Vagina (tissue), 2 donors: ENCODE measurements at places on chromosomes 3 and 15.

DNA sequence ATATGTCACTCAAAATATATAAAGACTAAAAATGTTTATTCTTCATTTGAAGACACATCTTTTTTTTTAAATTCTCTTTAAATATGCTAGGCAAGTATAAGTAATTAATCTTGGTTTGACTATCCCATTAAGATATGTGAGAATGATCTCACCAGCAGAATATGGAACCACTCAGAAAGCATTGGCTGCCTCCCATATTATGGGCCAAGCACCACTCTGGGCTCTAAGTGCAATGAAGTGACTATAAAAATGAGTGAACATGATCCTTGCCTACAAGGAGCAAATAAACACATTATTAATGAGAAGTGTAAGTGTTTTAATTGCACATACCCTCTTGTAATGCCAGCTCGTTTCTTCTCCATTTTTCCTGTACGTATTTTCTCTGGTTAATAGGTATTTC lies 328.5 kb downstream of the NAALADL2 start:
- H3K27me3 ChIP-seq = no peaks in the 10 kb centered on the region
- DNase-seq = no peak
- no peak overlapping the region for H3K27ac ChIP-seq
- no peaks in the 10 kb centered on the region for H3K36me3 ChIP-seq

GRCh38 chr3:61371123-61371522 lies 119.9 kb upstream of the FHIT start:
- H3K36me3 ChIP-seq = no peaks in the 10 kb centered on the region
- no peak overlapping the region for H3K4me3 ChIP-seq
- H3K27ac ChIP-seq = no peak overlapping the region
- H3K27me3 ChIP-seq = no peaks in the 10 kb centered on the region

- no peak for DNase-seq
- H3K27ac ChIP-seq = no peak overlapping the region
- H3K4me1 ChIP-seq = peaks cover 5% of the 10 kb centered on the region
- no peaks in the 10 kb centered on the region for H3K36me3 ChIP-seq
- H3K27me3 ChIP-seq = no peaks in the 10 kb centered on the region
These were observed 18.5 kb upstream of the VPS39 start for GRCh38 chr15:42226648-42227047.

DNA sequence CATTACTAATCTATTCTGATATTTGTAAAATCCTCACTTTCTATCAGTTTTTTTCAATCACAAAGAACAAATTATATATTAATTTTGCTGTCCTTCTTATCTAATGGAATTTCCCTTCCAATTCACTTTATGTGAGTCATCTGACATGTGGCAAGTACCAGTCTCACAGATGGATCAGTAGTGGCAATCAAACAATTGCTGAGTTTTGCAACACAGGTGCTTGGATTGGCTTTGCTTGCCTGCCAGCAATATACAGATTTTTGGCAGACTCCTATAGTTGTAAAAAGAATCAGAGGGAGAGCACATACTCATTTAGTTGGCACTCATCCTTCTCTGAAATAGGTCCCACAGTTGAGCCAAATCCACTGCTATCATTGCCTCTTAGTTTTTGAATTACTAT lies 83.7 kb downstream of the BCHE start:
- DNase-seq = no peak
- H3K4me1 ChIP-seq = no peaks in the 10 kb centered on the region
- no peaks in the 10 kb centered on the region for H3K27me3 ChIP-seq
- H3K27ac ChIP-seq = no peak overlapping the region
- no peak overlapping the region for H3K4me3 ChIP-seq

GRCh38 chr15:67607959-67608637 lies 65.6 kb downstream of the MAP2K5 start:
- no peak overlapping the region for H3K27ac ChIP-seq
- no peaks in the 10 kb centered on the region for H3K27me3 ChIP-seq
- no peaks in the 10 kb centered on the region for H3K4me1 ChIP-seq
- no peak overlapping the region for H3K4me3 ChIP-seq
- no peak for DNase-seq

- no peak overlapping the region for H3K27ac ChIP-seq
- no peak for DNase-seq
- no peak overlapping the region for H3K4me3 ChIP-seq
- no peaks in the 10 kb centered on the region for H3K4me1 ChIP-seq
- H3K27me3 ChIP-seq = no peaks in the 10 kb centered on the region
These were observed 246.1 kb upstream of the KCNH8 start for GRCh38 chr3:18902081-18902793.

DNA sequence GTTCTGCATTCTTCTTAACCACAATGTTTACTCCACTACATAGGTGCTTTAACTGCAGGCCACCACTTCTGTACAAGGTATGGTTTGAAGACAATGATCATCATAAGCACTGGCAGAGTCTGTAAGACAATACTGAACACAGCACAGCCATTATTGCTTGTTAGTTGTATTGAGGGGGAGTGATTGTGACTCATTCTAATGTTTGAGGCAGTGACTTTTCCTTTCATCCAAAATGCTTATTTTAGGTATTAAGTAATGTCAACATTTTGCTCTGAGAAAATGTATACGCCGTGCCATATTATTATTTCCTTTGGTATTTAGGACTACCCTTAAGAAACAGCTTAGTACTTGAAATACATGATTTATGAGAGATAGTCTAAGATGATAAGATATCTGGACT lies 618.2 kb upstream of the ZNF717 start:
- no peaks in the 10 kb centered on the region for H3K27me3 ChIP-seq
- no peak overlapping the region for H3K27ac ChIP-seq
- no peak for DNase-seq
- H3K4me1 ChIP-seq = no peaks in the 10 kb centered on the region
- H3K36me3 ChIP-seq = no peaks in the 10 kb centered on the region

DNA sequence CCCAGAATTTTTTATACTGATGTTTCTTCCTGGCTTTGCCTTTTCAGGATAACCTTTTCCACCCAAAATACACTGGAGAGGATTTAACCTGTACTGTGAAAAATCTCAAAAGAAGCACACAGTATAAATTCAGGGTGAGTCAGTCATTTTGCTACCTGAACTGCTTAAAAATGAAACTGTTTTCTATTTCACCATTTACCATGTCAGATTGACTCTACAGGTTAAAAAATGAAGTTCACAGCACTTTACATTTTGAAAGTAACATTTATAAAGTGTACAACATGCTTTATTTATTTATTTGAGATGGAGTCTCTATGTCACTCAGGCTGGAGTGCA lies 115.2 kb downstream of the GHSR start:
- peaks cover 37% of the 10 kb centered on the region for H3K36me3 ChIP-seq
- no peak for DNase-seq
- peaks cover 7% of the 10 kb centered on the region for H3K4me1 ChIP-seq
- no peak overlapping the region for H3K27ac ChIP-seq
- H3K27me3 ChIP-seq = no peaks in the 10 kb centered on the region

GRCh38 chr3:125214738-125215137 lies 2.2 kb upstream of the SLC12A8 start:
- no peak overlapping the region for H3K4me3 ChIP-seq
- no peak overlapping the region for H3K27ac ChIP-seq
- H3K36me3 ChIP-seq = no peaks in the 10 kb centered on the region

GRCh38 chr3:55516392-55517030 lies 29.4 kb upstream of the WNT5A start:
- no peak for DNase-seq
- H3K4me3 ChIP-seq = no peak overlapping the region
- no peak overlapping the region for H3K27ac ChIP-seq
- H3K27me3 ChIP-seq = no peaks in the 10 kb centered on the region

DNA sequence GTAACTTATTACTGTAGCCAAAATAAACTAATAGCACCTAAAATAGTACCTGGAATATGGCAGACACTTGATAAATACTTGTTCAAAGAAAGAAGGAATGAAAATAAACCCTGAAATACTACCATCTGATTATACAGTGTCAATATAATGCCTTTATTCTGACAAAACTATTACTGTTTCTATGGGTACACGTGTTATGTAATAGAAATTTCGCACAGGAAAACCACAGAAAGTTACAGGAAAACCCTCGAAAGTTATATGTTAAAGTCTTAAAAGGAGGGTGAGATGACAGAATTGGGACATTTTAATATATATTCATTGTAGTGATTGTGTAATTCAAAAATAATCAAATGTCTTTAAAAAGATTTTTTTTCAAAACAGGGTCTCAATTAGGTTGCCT lies 28.8 kb downstream of the ETFA start:
- no peak overlapping the region for H3K27ac ChIP-seq
- no peak overlapping the region for H3K4me3 ChIP-seq
- no peak for DNase-seq
- no peaks in the 10 kb centered on the region for H3K4me1 ChIP-seq
- no peaks in the 10 kb centered on the region for H3K27me3 ChIP-seq

- no peaks in the 10 kb centered on the region for H3K36me3 ChIP-seq
- no peak for DNase-seq
- H3K4me1 ChIP-seq = no peaks in the 10 kb centered on the region
- no peak overlapping the region for H3K27ac ChIP-seq
- H3K27me3 ChIP-seq = no peaks in the 10 kb centered on the region
These were observed 307.4 kb downstream of the THSD4 start for GRCh38 chr15:71422530-71423259.

- H3K27ac ChIP-seq = peak overlapping the region; percentile 86
- no peaks in the 10 kb centered on the region for H3K36me3 ChIP-seq
- no peaks in the 10 kb centered on the region for H3K27me3 ChIP-seq
These were observed 23.3 kb upstream of the C15orf39 start for GRCh38 chr15:75178171-75178937.

- H3K36me3 ChIP-seq = no peaks in the 10 kb centered on the region
- H3K4me1 ChIP-seq = no peaks in the 10 kb centered on the region
- no peak for DNase-seq
- H3K4me3 ChIP-seq = no peak overlapping the region
- no peaks in the 10 kb centered on the region for H3K27me3 ChIP-seq
These were observed 27.0 kb upstream of the PEX5L start for GRCh38 chr3:180063783-180064182.

- DNase-seq = no peak
- peaks cover 9% of the 10 kb centered on the region for H3K4me1 ChIP-seq
- no peaks in the 10 kb centered on the region for H3K36me3 ChIP-seq
These were observed 14.4 kb upstream of the TMC3 start for GRCh38 chr15:81388436-81388770.
